ENCODE measurements at places on chromosomes 5 and 9.

DNA sequence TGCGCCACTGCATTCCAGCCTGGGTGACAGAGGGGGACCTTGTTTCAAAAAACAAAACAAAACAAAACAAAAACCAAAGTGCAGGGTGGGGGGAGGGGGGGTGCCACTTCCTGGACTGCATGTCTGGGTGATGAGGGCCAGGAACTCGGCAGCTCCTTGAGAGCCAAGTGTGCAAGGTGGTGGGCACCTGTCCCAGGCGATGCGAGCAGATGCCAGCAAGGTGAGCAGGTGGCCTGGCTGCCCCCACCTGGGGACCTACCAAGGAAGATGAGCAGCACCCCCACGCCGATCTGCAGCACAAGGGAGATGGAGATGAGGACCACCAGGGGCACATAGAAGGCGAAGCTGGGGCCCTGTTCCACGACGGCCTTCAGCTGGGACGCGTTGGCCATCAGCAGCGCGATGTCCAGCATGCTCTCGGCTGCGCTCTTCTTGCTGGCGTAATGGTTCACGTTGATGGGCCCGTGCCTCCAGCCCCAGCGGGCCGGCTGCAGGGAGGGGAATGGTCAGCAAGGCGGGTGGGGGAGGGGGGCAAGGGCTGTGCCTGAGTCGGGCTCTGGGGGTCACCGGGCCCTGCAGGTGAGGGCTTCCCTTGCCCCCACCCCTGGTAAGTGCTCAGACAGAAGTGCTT, 7.8 kb downstream of the NINJ1 start:
- DNase-seq = no peak

- DNase-seq = no peak
These were observed 36.3 kb downstream of the PTGER4 start for GRCh38 chr5:40716000-40716399.

DNA sequence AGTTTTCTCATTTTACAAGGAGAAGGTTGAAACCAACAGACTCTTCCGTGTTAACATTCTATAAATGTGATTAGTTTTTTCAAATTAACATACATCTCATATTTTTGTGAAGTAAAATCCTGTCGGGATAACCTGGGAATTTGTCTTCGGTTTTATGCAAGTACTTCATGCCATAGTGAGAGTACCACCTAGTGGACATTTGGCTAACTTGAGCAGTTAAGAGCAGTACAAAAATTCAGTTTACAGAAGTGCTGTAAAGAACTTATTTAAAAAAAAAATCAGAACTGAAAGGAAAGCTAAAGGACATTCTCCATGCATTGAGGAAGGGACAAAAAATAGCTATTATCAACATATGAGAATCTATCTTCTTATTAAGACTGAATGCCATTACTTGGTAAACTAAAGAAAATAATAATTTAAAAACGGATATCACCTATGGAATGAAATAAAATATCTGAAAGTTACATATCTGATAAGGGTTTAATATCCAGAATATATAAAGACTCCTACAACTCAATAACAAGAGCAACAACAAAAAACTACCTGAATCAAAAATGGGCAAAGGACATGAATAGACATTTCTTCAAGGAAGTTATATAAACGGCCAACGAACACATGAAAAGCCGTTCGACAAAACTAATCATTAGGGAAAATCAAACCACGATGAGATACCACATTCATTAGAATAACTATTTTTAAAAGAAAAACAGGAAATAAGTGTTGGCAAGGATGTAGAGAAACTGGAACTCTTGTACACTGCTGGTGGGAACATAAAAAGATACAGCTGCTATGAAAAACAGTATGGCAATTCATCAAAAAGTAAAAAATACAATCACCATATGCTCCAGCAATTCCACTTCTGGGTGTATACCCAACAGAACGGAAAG, 117.0 kb upstream of the GNA14 start:
- DNase-seq = peak; percentile 27

- DNase-seq = no peak
These were observed 4.2 kb upstream of the CA9 start for GRCh38 chr9:35669331-35670145.

GRCh38 chr9:27888661-27889295, 315.5 kb upstream of the C9orf72 start:
- peak; percentile 12 for DNase-seq

- DNase-seq = peak; percentile 85
These were observed 704 bp downstream of the SUSD1 start for GRCh38 chr9:112174222-112174964.

DNA sequence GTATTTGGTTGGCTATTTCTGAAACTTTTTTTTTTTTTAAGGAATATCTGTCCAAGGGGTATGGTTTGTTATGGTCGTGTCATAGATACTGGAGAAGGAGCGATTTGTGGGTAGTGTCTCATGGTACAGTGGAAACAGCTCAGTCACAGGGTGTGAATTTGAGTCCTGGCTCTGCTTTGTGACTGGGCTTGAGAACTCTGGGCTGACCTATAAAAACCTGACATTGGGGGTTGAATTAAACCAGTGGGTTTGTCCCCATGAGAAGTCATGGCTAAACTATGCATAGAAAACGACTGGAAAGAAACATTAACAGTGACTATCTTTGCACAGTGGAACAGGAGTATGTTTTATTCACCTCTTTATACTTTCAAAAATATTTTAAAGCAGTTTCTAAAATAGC, 54.7 kb downstream of the MACROH2A1 start:
- DNase-seq = no peak

DNA sequence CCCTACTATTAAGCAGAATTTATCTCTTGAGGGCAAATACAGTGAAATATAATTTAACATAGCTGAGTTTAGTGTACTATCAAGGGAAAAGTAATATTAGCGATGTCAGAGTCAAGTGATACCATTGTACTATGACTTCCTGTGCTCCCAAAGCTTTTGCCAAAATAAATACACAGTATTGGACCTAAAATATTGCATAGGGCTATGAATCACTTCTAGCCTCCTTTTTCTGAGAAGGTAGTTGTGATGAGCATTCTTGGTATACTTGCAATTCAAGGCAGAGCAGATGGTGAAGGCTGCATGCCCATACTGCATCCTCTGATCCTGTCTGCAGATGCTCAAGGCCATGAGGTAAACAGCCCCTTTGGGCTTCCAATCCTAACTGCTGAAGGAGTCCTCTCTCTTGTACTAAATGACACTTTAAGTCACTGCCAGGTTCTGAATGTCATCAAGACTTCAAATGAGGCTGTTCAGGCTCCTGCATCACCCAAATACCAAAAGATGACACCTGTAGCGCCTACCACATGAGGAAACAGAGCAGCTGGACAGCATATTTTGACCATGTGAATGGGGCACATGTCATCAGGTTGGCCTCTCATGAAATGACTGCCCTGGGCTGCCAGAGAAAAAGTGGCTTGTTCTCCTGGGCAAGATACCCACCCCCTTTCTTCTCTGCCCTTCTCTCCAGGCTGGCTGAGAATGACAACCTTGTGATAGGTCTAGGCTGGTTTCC, 29.7 kb upstream of the PPP2CA start:
- DNase-seq = no peak

DNA sequence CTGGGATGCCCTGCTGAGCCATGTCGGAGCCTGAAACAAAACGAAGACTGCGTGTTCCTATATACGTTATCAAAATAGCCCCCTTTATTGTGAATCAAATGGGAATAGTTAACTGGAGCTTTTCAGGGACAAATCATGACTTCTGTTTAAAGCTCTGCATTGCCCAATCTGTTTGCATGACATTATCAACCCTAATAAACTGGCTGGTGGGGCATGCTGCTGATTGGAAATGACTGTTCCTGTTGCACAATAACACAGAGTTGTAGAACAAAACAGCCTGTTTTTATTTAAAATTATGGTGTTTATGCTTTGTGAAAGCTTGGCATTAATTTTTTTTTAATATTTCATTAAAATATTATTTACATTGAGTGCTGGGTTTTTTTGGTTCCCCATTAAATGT, 215.5 kb downstream of the TMEM167A start:
- DNase-seq = no peak
